Stimulated activated CD8-positive, alpha-beta memory T cell treated with anti-CD3 and anti-CD28 coated beads, Interleukin-15, amount 100 ng/mL, for 24 hours (primary cell): ENCODE measurements at places on chromosomes 3 and 15.

GRCh38 chr3:151282921-151283320 is 4.6 kb upstream of the P2RY14 start:
- no peak for DNase-seq

- no peak for DNase-seq
Observed at GRCh38 chr3:45832699-45833098, 9.2 kb downstream of the LZTFL1 start.

DNA sequence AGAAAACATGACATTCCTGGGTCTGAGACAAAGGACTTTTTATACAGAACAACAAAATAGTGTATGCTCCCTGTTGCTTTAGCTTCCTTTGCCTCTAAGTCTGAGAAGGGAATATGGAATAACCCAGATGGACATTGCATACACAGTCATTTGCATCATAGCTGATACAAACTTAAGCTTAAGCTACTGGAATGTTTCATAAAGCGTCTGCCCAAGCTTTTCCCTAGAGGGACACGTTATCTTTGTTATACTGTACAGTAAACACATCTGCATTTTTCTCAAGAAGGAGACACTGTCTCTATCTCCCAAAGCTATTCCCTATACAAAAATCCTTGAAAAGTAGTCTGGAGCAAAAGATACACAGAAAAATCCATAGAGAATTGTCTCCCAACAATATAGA is 775.0 kb downstream of the DIPK2A start:
- no peak for DNase-seq

DNA sequence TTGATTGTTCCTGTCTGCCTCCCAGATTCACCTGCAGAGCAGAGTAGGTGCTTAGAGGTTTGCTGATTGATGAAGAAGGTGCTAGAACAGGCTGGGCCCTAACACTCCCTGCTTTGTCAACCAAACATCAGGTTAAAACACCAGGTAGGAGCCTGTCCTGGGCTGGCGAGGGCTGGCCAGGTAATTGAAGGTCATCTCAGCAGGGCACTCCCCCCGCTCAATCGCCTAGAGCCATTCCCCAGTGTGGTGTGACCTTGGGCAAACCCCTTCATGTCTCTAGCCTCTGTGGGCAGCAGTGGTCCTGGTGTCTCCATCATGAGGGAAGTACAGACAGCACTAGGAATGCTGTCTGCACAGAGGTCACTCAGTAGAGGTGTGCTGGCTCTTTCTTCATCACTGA is 88.3 kb downstream of the KLF15 start:
- no peak for DNase-seq

GRCh38 chr15:52115598-52116427 is 3.2 kb upstream of the BCL2L10 start:
- no peak for DNase-seq
